GM23248 (cell line): ENCODE measurements at places on chromosomes 7 and 10. TPM values are rescaled to one million over a fixed set of nuclear protein-coding genes. Genes with fewer than 3 reads are reported as not detected.

The NPSR1 gene
- polyA plus RNA-seq = not detected in 2 replicates

The NAT16 gene
- not detected in 2 replicates for polyA plus RNA-seq

The DNAJC12 gene
- 1.2 and 1.4 TPM in 2 replicates for polyA plus RNA-seq

The PLEKHS1 gene
- not detected in 2 replicates for polyA plus RNA-seq
